ENCODE measurements at places on chromosomes 16 and 17. TPM values are rescaled to one million over a fixed set of nuclear protein-coding genes. Genes with fewer than 3 reads are reported as not detected.

HBA1 gene
- polyA plus RNA-seq = 127 TPM

PRKCB gene
- 47.9 TPM for polyA plus RNA-seq

TVP23B gene
- 174 TPM for polyA plus RNA-seq

LRRC37A3 gene
- 3.1 TPM for polyA plus RNA-seq

ABCC11 gene
- 0.20 TPM for polyA plus RNA-seq

SPATA32 gene
- not detected for polyA plus RNA-seq

CLEC18C gene
- not detected for polyA plus RNA-seq

TMEM235 gene
- not detected for polyA plus RNA-seq

TMEM100 gene
- polyA plus RNA-seq = not detected

CTRB2 gene
- polyA plus RNA-seq = not detected

CLEC3A gene
- not detected for polyA plus RNA-seq

ODAD4 gene
- not detected for polyA plus RNA-seq

CCL3 gene
- polyA plus RNA-seq = not detected

VTN gene
- not detected for polyA plus RNA-seq

DEXI gene
- 11.3 TPM for polyA plus RNA-seq

WSB1 gene
- polyA plus RNA-seq = 41.1 TPM

RNF43 gene
- 4.0 TPM for polyA plus RNA-seq

ADAM11 gene
- polyA plus RNA-seq = 1.5 TPM

CCDC144A gene
- 2.4 TPM for polyA plus RNA-seq

DLX3 gene
- not detected for polyA plus RNA-seq

MT1G gene
- 9.3 TPM for polyA plus RNA-seq

ZNF213 gene
- polyA plus RNA-seq = 3.4 TPM

ABCA5 gene
- polyA plus RNA-seq = 114 TPM

ZNF750 gene
- not detected for polyA plus RNA-seq

KRT14 gene
- polyA plus RNA-seq = not detected

MIS12 gene
- polyA plus RNA-seq = 9.3 TPM

CSH1 gene
- polyA plus RNA-seq = not detected

PCTP gene
- polyA plus RNA-seq = 2.1 TPM

ITGAD gene
- not detected for polyA plus RNA-seq

C17orf67 gene
- 1.1 TPM for polyA plus RNA-seq

CYB561 gene
- polyA plus RNA-seq = 11.4 TPM

PDILT gene
- not detected for polyA plus RNA-seq

FOXO3B gene
- polyA plus RNA-seq = not detected

ZNF174 gene
- 10.4 TPM for polyA plus RNA-seq

GALK1 gene
- polyA plus RNA-seq = not detected

KRT36 gene
- not detected for polyA plus RNA-seq

TRPV2 gene
- not detected for polyA plus RNA-seq

RAMP2 gene
- 0.64 TPM for polyA plus RNA-seq

ADAD2 gene
- polyA plus RNA-seq = not detected

TP53TG3F gene
- polyA plus RNA-seq = not detected

PPP1R27 gene
- not detected for polyA plus RNA-seq

TNK1 gene
- polyA plus RNA-seq = not detected
